ENCODE measurements at places on chromosomes 3 and 15.

DNA sequence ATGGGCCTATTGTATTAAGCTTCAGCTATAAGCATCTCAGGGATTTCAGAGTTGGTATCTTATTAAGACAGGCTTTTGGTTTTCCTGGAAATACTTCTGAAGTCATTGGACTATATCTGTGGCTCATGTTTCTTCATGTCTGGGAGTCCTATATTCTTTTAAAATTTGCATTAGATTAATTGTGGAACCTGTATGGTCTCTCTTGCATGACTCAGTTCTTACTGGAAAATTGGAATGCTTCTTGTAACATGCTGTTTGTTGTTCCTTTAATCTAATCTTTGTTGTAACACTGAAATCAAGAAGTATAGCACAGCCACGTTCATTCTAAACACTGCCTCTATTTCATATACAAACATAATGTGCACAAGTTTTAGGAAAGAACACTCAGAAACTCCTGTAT is 208.1 kb downstream of the RBMS3 start:
- DNase-seq = no peak

DNA sequence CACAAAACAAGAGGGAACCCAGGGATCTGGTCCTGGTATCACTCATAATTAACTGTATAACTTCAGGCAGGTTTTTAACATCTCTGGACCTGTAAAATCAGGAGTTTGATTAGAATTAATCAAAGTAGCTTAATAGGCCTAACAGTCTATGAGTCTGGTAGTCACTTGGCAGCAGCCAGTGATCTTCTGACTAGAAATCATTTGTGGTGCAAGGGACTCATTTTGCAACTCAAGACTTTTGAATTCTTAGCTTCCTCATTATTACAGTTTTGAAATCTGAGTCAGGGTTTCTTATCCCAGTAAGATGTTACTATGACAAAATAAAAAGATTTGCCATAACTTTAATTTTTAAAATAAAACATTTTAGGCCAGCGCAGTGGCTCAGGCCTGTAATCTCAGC is 70.8 kb downstream of the TMCC1 start:
- DNase-seq = no peak

GRCh38 chr15:35444557-35445204 is 101.3 kb downstream of the DPH6 start:
- DNase-seq = no peak

DNA sequence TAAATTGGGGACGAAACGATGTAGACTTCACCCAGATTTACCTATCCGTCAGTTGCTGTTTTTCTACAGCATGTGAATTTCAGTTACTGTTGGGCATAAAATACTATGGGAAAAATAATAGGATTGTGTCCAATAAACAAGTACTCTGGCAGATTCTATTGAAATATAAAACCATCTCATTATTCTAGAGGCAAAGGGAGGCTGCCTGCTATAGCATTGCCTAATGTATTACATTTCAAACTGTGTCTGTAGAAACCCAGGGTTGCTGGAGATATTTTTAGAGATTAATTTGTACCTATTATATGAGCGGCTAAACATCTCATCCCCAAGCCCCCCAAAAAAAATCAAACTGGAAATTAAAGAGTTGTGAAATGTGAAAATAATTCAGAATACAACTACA is 159.6 kb upstream of the IL12A start:
- DNase-seq = no peak

DNA sequence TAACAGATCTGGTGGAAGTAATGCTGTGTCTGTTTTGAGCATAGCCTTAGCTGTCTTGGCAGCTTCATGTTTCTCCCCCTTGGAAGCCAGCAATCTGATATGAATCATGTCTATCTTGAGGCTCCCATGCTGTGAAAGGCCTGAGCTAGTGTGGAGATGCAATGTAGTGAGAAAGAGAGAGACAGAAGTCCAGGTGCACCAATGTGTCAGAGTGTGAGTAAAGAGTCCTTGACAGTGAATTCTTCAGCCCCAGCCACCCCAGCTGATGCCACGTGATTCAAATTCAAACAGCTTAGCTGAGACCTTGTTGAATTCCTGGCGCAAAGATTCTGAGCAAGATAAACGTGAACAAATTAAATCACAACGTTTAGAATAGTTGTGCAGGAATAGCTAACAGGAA is 704.2 kb downstream of the EDEM1 start:
- no peak for DNase-seq

DNA sequence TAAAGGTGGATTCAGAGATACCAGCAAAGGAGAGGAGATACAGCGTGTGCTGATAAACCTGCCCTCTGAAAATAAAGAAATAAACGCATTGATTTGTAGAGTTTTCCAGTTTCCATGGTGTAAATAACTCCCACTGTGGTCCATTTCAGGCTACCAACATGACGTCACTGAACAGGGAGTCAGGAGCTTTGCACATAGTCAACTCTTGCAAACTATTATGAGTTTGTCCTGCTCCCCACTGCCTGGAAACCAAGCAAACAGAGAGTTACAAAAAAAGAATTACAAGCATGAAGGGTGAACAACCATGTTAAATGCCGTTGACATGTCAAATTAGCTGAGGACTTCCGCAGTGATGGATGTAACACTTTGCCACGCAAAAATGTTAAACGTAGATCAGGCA is 70.4 kb upstream of the GATA2 start:
- no peak for DNase-seq

- DNase-seq = no peak
Observed at GRCh38 chr3:124266487-124266886, 274.6 kb upstream of the ROPN1 start.

DNA sequence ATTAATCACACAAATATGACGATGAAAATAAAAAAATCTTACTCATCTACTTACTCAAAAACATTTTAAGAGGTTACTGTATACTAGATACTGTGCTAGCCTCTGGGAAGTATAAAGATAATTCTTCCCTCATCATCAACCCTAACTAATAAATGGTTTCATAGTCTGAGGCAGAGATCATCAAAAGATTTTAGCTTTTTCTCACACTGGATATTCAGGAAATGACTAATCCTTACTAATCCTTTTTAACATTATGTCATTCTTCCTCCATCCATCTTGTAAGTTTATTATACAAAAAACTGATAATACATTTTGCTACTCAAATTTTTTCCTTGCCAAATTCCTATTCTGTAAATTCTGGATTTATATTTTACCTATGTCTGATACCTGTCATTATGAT is 29.7 kb downstream of the ACAD11 start:
- no peak for DNase-seq

DNA sequence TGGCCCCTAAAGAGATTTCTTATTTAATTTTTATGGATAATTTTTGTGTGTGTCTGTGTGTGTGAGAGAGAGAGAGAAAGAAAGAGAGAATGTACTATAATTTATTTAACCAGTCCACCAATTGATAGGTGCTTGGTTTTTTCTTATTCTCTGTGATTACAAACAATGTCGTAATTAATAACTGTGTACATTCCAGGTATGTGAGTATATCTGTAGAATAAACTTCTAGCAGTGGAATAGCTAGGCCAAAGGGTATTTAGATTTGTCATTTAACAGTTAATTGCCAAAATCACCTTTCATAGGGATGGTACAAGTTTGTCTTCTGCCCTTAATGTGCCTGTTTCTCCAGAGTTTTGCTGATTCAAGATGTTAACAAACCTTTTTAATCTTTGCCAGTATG is 35.3 kb downstream of the FOXL2 start:
- no peak for DNase-seq

- no peak for DNase-seq
Observed at GRCh38 chr3:49255718-49256511, 21.1 kb downstream of the C3orf62 start.

DNA sequence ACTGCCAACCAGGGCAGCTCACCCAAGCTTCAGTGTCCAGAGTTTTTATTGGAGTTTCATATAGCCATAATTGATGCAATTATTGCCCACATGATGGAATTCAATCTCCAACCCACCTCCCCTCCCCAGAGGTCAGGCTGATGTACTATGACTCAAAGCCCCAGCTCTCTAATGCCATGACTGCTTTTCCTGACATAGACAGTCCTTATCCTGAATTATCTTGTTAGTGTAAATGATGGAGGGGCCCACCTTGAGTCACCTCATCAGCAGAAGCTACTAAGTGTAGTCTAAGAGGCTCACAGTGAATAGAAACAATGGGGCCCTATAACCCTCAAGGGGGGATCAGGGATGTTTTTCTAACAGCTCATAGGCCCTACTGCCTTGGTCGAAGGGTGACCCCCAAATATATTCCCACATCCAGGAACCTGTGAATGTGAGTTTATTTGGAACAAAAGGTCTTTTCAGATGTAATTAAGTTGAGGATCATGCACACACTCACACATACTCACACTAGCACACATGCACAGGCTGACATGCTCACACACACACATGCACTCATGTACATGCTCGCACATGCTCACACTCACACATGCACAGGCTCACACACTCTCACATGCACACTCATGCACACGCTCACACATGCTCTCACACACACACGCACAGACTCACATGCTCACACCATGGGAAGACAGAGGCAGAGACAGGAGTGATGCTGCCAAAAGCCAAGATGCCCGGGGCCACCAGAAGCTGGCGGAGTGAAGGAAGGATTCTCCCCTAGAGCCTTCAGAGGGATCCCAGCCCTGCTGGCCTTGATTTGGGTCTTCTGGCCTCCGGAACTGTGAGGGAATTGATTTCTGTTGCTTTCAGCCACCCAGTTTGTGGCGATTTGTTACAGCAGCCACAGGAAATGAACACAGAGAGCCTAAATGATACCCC is 131.2 kb upstream of the SMAD3 start:
- peak; percentile 20 for DNase-seq

GRCh38 chr3:14489641-14490040 is 50.5 kb downstream of the GRIP2 start:
- DNase-seq = no peak

DNA sequence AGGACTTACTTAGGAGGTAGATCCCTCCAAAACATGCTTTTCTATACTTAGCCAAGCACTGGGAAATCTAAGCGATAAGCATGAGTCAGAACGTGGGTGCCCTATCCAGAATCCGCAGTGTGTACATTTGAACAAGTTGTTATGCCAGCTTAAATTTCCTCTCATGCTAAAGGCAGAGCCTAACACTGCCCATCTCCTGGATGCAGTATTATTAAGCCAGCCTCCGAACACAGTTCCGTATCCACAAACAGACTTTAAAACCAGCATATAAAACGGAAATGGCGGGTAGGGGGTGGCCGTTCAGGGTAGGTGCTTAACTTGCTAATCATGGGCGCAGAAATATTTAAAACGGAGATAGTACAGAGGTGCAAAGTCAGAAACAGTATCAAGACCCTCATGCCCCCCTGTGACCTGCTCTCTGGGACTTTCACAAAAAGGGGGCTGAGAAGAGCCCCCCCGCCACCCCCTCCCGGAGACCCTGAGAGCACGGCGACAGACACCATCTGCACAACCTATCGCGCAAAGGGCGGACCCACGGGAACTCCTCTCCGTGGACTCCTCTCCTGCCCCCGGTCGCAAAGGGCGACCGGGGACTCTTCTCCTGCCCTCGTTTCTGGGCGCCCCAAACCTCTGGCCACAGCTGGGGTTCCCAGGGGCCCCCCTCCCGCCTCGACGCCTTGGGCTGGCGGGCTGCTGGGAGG is 889 bp upstream of the LRRIQ4 start:
- DNase-seq = peak; percentile 73

DNA sequence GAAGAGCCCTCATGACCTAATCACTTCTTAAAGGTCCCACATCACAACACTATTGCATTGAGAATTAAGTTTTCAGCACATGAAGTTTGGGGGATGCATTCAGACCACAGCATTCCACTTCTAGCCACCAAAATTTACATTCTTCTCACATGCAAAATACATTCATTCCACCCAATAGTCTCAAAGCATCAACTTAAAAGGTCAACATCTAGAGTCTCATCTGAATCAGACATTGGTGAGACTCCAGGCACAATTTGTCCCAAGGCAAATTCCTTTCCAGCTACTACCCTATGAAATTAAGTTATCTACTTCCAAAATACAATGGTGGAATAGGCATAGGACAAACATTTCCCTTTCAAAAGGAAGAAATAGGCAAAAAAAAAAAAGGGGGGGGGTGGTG is 64.9 kb downstream of the PLSCR2 start:
- DNase-seq = no peak

DNA sequence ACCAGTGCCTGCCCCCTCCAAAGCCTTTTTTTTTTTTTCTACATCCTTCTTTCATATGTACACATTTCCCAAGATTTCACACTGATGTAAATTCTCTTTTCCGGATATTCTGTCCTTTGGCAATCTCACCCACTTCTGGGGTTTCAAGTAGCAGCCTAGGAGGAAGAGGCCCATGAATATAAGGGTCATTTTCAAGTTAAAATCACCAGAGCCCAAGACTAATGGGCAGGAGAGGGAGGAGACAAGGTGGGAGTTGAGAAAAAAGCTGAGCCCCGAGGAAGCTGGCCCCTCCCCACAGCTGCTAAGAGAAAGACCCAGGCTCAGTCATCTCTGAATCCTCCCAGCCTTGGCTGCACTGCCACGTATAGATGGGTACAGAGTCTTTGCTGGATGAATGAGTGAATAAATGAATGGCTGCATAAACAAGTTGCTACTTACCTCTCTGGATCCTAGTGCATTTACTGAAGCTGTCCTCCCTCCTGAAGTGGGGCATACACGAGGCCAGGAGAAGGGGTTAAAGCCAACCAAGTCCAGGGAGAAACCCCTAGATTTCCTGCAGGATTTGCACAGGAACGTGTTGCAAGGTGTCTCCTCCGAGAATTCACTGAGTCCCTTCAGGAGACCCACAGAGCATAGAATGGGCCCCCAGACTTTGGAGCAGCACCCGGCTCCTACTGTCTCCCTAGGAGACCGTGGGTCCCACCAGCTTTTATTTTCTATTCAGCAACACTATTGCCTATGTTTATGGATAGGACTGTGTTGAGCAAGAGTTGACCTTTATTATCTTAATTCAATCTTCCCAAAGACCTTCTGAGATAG is 100.8 kb upstream of the LIPC start:
- DNase-seq = no peak

- no peak for DNase-seq
Observed at GRCh38 chr3:66039590-66039887, 821 bp upstream of the MAGI1 start.

- DNase-seq = no peak
Observed at GRCh38 chr3:71067977-71068654, 515.4 kb downstream of the FOXP1 start.

DNA sequence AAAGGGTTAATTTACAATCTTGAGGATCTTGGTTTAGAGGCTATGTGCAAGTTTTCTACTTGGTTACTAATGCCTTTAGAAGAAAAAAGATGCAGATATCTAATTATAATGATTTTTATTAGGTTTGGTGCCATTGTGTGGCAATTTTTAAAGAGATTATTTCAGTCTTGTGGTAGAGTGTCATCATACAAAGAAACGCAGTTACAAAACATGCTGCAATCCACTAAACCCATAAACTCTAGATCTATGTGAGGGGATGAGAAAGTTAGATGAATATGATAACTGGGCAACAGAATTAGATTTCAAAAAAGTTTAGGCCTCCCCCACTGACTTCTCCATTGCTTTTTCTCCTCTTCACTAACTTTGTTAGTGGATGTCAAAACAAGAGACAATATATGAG is 106.0 kb downstream of the ARPP21 start:
- DNase-seq = no peak

GRCh38 chr3:194212845-194213331 is 76.9 kb downstream of the HES1 start:
- DNase-seq = peak; percentile 60

- no peak for DNase-seq
Observed at GRCh38 chr3:4972652-4973643, 6.3 kb upstream of the BHLHE40 start.

GRCh38 chr3:2268779-2269178 is 170.1 kb downstream of the CNTN4 start:
- no peak for DNase-seq

Measured in left forelimb (tissue), 1 donor.